ENCODE measurements at places on chromosomes 7 and 10.

GRCh38 chr10:1530871-1531517 is 206.3 kb downstream of the ADARB2 start:
- DNase-seq = no peak

DNA sequence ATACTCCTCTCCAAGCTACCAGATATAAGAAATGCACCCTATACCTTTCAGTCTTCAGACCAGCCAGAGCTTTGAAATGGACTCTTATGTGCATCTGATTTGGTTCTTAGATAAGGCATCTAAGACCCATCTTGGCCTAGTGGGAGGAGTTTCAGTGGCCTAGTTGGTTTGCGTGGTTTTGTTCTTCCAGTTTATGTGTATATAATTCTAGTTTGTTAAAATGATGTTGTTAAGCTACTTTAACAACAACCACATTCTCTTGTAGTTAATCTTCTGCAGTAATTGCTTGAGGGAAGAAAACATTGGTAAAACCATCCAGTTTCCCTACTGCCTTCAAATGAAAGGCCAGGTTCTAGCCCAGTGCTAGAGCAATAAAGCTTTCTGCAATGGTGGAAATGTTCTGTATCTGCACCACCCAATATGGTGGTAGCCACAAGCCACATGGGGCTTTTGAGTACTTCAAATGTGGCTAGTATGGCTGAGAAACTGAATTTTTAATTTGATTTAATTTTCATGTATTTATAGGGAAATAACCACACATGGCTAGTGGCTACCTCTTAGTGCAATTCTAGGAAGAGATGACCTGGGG is 66.3 kb downstream of the KLHDC10 start:
- DNase-seq = no peak

DNA sequence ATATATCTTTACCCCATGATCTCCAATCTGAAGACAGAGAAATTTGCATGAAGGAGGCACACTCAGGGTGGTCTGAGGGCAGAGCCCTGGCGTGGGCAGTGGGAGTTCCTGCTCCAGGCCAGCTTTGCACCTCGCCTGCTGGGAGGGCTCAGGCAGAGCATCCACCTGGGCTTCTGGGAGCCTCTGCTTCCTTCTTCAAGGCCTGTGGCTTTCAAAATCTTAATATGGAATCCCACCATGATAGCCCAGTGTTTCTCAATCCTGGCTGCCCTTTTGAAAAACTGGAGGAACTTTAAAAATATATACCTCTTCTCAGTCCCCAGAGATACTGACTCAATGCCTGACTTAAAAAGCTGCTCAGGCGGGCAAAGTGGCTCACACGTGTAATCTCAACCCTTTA is 36.7 kb upstream of the PSAP start:
- no peak for DNase-seq

GRCh38 chr7:54339073-54339472 is 203.1 kb upstream of the VSTM2A start:
- DNase-seq = no peak

DNA sequence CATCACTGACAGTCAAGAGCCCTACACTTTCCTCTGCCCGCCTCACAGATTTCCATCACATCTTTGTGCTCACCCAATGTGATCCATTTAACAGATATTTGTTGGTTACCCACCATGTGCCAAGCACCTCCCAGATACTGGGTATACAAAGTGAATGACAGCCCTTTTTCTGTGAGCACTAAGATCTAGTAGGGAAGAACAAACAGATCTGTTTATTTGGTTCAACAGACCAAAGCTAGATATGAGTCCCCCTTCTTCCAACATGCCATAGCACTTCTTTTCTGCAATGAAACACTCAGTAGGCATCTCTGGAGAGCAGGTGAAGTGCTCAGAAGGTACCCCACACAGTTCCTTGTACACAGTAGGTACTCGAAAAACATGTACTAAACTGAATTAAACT is 101.4 kb downstream of the HIPK2 start:
- no peak for DNase-seq

DNA sequence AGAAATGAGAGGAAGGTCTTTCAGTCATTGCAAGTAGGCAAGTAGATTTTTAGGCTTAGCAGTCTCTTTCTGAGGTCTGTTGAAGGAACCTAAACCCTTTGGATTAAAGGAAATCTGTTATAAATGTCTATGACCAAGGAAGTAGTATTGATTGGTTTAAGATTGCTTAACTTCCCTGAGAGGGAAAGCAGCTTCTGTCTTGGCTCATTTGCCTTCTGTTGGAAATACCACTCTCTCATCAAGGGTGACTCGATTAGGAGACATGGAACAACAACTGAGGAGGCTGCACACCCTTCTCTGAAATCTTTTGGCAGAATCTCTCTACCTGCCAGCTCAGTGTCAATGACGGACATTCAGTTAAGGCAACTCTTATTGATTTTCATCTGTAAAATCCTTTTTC is 282.9 kb downstream of the PRKG1 start:
- no peak for DNase-seq

DNA sequence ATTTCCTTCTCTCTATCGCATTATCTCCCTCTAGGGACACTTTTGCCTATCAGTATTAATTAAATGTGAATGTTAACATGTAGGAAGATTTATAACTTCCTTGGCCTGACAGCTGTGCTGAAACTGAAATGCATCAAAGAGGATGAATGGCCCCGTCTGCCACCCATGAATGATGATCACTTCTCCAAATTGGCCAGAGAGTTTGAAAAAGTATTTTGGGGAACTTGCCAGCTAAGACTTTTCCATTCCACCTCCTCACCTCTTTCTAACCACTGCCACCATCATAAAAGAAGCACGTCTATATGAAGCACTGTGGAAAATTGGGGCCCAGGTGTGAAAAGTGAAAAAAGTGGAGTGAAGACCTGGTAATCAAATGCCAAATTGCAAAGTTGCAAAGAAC is 25.4 kb upstream of the ST8SIA6 start:
- no peak for DNase-seq

DNA sequence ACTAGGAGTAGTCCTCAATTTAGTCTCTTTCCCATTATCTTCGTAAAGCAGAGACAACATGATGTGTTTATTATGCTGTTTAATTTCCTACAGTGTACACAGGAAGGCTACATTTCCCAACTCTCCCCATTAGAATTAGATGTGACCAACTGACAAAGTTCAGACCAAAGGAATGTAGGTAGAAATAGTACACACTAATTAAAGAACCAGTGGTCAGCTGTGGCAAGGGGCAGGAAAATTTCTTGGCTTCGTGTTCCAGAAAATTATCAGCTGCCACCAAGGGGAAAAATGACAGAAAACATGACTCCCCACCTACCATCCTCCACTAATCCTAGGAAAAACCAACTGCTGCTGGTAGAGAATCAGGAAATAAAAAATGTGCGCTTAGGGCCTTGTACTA is 125.6 kb downstream of the PPP1R3A start:
- DNase-seq = no peak

- no peak for DNase-seq
Observed at GRCh38 chr10:112981553-112981952, 31.5 kb downstream of the TCF7L2 start.

- no peak for DNase-seq
Observed at GRCh38 chr7:111855842-111856227, 293.5 kb upstream of the IMMP2L start.

GRCh38 chr10:77673101-77673500 is 35.5 kb upstream of the KCNMA1 start:
- no peak for DNase-seq

DNA sequence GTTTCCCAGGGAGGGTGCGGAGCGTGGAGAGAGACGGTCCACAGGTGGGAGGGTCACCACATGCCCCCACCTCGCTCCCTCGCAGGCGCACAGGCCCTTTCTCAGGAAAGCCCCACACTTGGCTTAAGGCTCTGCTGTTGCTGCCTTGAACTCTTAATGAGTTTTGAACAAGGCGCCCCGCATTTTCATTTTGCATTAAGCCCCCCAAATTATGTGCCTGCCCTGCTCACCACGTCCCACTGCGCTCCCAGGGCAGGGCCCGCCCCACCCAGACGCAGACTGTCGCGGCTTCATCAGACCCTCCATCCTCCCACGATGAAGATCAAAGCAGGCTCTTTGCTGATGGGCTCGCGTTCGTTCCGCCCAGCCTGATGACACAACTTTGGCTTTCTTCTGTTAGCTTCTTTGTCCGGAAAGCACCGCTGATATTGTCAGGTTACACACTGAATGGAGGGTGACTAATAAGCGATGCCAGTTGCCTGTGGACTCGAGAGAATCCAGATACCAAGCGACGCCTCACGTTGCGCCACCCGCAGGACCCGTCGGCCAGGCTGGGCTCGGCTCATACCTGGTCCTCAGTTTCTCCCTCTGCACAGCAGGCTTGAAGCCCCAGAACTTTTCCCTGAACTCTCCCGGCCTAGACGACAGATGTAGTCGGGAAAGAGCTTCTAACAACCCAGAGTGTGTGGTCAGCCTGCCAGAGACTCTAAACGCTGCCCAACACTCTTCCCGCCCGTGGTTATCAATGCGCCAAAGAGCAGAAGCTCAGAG is 9.5 kb downstream of the CALML3 start:
- no peak for DNase-seq

DNA sequence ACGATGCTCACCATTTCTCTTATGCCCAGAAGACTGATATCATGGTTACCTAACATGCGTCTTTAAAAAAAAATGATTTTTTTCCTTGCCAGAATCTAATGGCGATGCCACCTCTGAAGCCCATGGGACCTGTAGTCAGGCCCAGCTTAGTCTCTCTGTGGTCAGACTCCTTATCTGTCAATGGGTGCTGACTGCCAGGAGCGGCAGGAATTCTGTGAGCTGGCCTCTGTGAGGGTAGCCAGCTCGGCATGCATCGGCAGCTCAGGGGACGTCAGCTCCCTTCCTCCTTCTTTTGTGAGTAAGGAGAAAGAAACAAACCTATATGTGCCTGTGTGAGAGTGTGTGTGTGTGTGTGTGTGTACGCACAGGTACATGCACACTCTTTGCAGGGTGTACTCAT is 49.9 kb upstream of the ZRANB1 start:
- no peak for DNase-seq

- no peak for DNase-seq
Observed at GRCh38 chr7:71716690-71717089, 584.7 kb downstream of the GALNT17 start.

GRCh38 chr7:128453836-128454804 is 1.6 kb upstream of the HILPDA start:
- peak; percentile 44 for DNase-seq

DNA sequence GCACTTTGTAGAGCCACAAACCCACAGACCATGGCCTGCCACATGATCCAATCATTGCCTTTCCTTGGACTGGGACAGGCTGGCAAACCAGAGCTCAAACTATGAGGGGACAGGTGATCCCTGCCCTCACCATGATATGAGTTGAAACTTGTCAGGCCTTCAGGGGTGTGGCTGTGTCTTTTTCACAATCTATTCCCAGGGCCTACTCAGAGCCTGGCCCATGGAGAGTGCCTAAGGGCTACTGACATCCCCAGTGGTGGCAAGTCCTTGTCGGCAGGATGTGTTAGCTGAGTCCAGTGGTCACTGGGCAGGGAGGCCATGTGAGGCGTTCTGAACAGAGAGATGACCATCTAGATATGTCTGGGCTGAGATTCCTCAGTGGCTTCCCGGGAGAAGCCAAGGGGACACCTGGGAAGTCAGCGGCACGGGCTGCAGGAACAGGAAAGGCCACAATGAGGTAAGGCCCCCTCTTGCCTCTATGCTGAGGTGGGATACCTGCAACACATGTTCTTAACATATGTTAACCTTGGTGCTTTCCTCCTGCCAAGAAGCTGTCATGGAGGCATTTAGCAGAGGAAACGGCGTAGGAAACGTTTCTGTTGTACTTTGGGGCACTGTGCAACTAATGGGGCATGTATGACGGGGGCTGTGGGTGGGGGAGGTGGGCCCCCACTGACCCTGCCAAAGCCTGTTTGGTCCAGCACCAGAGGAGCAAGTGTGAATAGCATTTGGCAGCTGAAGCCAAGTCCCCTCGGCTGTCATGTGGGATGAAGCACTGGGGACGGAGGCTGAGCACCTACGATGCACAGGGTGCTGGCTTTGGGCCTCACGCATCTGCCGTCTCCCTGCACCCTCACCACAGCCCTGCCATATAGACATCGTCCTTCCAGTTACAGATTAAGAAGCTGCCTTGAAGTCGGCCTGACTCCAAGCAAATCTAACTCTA is 384.0 kb downstream of the RPS24 start:
- no peak for DNase-seq

GRCh38 chr7:47373871-47374451 is 207.9 kb downstream of the TNS3 start:
- no peak for DNase-seq

GRCh38 chr7:134140889-134141867 is 14.0 kb downstream of the LRGUK start:
- DNase-seq = peak; percentile 83

DNA sequence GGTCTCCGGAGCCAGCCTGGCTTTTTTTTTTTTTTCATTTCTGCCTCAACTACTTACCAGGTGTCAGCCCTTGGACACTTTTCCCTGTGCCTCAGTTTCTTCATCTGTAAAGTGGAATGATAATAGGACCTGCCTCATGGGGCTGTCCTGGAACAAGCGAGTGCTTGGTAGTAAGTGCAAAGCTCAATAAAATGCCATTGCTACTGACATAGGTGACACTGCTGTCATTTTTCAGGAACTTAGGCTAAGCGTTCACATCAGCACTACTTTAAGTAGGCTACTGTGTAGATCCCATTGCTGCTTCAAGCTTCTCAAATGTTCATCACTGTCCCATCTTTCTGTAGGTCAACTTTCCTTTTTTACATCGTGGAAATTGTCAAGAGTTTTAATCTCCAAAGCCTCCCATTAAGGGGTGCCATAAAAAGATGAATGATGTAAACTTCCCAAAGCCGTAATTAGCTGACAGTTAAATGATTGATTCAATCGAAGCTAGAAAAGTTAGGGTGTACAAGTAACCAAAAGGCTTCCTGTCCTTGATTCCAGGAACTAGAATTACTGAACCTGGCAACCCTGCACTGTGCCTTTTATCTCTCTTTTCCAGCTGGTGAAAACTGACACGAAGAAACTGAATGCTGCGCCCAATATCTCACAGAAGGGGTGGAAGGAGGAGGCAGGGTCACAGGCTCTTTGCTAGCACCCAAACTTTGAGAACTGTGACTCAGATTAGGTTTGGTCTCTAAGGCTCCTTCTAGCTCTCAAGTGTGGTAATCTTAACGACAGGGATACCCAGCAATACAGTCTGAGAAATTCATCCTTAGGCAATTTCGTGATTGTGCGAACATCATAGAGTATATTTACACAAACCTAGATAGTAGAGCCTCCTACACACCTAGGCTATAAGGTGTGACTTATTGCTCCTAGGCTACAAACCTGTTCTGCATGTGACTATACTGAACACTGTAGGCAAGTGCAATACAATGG is 861 bp upstream of the USP6NL start:
- DNase-seq = no peak

GRCh38 chr7:101924171-101924570 is 106.7 kb downstream of the CUX1 start:
- DNase-seq = peak; percentile 78

- DNase-seq = no peak
Observed at GRCh38 chr7:84370114-84370513, 175.5 kb upstream of the SEMA3A start.

- DNase-seq = no peak
Observed at GRCh38 chr10:78719276-78719675, 349.5 kb upstream of the ZMIZ1 start.

Data from AG08396 (cell line).